Activated CD8-positive, alpha-beta memory T cell treated with anti-CD3 and anti-CD28 coated beads, Interleukin-2, amount 50 U/mL, for 48 hours (primary cell): ENCODE measurements at places on chromosomes 2 and 18.

DNA sequence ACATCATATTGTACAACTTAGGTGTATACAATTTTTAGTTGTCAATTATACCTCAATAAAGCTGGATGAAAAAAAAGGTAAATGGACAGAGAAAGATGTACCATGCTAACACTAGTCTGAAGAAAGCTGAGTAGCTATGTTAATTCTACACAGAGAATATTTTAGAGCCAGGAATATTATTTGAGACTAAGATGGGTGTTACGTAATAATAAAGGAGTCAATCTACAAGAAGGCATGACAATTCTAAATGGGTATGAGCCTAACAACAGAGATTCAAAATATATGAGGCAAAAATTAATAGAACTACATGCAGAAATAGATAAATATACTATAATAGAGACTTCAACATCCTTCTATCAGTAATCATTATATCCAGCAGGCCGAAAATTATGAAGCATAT lies 69.1 kb downstream of the CCDC141 start:
- no peak for DNase-seq

DNA sequence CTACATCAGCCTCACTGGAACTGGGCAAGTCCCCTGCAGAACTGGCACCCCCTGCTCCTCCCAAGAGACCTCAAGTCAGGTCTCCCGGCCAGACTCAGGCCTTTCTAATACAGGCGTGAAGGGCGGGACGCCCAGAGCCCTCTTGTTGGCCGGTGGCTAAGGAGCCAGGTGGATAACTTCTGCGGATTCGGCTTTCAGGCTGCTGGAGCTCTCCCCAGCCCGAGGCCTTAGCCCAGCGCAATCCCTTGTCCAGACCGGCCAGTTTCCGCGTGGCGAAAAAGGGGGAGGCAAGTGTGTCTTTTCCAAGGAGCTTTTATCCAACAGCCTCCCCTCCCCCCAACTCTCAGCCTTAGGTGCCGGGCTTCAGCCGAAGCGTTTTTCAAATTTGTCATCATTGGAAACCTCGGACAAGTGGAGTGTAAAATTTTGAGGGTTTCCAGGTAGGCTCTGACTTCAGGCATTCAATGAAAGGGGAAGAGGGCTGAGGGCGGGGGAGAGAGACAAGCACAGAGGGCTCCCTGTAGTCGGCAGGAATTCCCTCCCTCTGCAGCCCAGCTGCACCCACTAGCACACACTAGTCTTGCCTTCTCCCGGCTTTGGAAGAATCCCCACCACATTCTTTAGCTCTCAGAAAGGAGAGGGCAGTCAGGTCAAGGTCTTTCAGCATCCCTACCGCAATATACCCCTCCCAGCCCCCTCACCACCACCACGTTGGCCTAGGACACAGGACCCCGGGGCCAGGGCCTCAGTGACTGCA lies 9.5 kb upstream of the SATB2 start:
- DNase-seq = no peak

DNA sequence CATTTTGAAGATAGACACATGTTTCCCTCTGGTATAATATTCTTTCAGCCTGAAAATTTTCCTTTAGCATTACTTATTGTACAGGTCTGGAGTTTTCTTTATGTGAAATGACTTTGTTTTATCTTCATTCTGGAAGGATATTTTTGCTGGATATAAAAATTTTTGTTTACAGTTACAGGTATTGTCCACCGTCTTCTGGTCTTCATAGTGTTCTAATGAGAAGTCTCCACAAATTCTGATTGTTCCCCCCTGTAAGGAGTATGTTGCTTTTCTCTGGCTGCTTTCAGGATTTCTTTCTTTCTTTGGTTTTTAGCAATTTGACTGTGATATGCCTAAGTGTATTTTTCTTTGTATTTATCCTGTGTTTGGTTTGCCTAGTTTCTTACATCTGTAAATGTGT lies 15.0 kb downstream of the UBXN4 start:
- no peak for DNase-seq

GRCh38 chr2:147808520-147808919 lies 36.3 kb upstream of the ACVR2A start:
- no peak for DNase-seq

- no peak for DNase-seq
These were observed 32.9 kb upstream of the ITPRID2 start for GRCh38 chr2:181858600-181858999.

DNA sequence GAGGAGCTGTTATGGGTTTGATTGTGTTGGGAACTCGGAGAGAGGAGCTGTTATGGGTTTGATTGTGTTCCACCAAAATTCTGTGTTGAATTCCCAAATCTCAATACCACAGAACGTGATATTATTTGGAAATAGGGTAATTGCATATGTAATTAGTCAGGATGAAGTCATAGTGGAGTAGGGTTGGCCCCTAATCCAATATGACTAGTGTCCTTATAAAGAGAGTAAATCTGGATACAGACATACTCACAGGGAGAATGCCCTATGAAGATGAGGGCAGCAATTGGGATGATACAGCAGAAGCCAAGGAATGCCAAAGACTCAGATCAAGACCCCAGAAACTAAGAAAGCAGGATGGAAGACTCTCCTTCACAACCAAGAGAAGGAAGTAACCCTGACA lies 1023.2 kb upstream of the ZEB2 start:
- no peak for DNase-seq

DNA sequence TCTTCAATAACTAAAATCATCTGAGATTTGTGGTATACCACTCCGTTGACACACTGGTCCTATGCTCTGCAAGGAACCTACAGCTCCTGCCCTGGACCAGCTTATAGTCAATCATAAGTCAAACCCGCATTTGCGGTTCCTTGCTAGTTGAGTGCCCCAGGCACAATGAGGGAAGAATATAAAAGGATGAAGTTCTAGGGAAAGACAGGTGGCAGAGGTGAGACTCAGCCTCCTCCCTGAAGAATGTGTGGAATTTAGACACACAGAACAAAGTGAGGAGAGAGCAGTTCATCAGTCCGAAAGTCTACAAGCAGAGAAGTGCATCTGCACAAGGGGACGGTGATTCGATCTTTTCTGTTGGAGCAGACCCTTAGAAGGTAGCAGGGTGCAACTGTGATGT lies 615.0 kb upstream of the FANCL start:
- DNase-seq = no peak

DNA sequence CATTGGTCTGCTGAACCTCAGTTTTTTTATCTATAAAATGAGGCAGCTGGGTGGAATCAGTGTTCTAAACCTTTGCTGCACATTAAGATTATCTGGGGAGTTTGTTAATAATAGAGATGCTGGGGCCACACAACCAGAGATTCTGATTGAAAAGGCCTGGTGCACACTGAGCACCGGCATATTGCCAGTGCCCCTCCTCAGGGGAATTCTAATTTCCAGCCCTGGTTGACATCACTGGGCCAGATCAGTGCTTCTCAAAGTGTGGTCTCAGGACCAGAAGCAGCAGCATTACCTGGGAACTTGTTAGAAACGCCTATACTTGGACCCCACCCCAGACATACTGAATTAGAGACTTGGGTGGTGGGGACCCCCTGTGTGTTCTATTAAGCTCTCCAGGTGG lies 112.5 kb downstream of the SETBP1 start:
- no peak for DNase-seq

DNA sequence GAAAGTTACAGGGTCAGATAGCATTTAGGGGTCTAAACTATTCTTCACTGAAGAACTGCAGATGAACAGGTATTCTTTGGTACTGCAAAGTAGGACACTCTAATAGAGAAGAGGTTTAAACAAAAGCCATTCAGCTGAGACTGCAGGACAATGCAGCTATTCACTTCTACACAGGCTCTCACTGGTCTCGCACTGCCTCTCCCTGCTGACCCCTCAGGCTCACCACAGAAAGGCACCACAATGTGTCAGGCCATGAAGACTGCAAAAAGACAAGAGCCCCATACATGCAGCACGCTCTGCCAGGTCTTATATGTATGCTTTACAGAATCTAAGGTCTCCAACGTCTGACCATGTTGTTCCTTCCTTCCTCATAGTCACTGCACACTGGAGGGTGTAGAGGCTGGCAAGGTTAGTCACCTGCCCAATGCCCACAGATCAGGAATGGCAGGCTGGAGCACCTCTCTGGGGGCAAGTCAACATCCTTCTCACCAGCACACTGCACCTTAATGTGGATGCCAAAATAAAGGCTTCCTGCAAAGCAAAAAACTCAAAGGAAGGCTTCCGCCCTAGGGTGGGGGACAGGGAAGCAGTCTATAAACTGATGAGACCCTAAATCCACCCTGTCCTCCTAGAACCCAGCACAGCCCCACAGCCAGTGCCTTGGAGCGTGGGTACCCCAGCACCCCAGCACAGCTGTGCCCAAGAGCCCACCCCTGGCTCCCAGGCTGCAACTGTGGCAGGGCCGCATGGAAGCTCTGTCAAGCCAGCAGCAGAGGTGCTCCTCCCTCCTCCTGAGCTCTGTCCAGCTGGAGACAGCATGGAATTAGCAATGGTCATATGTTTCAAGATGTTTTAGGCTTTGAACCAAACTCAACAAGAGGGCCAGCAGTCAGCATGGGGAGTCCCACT lies 10.7 kb upstream of the RNU4ATAC start:
- DNase-seq = no peak

DNA sequence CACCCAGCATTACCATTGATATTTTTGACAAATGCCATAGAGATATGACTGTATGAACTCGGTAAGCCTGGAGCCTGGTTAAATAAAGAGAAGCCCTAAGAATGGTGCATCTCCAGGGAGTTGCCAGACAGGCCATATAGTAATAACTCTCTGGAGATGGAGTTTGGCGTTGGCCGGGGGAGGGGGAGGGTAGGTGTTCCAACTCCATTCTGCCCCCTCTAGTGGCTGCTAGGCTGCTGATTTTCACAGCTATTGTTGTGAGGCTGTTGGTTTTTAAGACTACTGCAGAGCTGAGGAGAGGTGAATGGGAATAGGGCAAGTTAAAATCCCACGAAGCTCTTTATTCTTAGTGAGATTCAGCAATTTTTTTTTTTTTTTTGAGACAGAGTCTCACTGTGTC lies 99.9 kb downstream of the GALNT14 start:
- no peak for DNase-seq

DNA sequence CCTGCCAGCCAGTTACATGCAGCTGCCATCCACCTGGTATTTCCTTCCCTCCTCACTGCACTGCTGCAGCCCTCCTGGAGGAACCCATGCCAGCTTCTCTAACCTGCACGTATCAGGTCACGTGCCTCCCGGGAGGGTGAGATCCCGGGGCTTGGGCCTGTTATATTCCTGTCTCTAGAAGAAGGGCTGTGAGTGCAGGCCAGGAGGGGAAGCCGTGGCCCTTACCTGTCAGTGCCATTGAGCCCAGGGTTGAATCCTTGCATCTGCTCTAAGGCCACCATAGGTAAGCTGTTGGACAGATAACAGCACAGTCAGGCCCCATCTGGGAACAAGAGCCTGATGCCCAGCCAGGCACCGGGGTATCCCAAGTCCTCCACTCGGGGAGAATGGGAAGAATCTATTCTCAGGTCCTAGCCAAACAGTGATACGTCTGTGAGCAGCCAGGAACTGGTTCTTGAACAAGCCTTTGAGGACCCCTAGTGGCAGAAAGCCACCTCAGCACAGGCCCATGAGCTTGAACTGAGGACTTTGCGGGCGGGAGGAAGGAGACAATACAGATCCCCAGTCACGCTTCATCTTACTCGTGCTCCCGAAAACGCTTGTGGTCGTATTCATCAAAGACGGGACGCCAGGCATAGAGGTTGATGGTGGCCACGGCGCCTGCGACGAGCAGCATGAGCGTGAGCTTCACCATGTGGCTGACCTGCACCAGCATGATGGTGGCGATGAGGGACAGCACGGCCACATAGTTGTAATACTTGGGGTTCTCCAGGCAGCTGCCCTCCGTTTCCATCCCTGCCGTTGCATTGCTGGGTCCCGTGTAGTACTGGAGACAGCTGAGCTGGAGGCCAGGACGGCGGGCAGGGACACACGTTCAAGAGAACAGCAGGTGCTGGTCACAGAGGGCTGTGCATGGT lies 34.4 kb downstream of the CENPO start:
- DNase-seq = peak; percentile 76

DNA sequence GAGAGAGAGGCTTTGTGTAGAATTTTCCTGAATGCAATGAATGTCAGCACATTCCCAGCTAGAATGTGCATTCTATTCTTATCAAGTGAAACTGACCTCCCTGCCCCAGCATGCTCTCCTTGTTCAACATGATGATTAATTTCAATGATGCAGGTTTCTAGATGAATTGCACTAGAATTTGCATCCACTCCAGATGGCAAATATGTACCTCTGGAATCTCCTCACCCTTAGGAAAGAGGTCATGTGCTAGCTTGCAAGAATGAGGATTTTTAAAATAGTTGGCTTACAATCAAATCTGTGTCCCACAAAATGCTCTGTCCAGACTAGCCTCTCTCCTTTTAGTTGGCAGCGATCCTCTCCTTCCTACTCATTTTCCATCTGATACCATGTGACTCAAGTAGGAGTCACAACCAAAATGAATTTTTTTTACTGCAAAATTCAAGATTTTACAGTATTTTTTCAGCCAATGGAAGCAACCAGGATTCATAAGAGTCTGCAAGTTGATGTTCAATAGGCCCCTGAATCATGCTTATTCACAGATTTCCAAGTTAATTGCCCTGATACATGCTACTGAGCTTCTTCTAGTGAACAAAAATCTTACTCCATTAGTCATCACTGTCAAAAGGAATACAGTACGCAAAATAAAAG lies 21.0 kb upstream of the STAT4 start:
- no peak for DNase-seq

DNA sequence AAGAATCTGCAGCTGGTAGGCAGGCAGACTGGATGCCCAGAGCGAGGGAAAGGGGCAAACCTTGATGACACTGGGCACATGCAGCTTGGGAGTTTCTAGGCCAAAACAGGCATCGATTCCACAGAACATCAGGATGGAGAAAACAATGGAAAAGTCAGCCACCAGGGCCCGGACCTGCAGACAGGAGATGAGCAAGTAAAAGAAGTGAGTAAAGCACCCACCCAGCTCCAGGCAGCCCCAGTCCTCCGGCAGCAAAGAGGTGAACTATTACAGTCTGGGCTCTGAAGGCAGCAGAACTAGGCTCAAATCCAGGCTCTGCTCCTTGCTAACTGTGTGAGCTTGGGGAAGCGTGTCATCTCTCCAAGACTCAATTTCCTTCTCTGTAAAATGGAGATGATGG lies 36.6 kb downstream of the MTHFD2 start:
- no peak for DNase-seq

DNA sequence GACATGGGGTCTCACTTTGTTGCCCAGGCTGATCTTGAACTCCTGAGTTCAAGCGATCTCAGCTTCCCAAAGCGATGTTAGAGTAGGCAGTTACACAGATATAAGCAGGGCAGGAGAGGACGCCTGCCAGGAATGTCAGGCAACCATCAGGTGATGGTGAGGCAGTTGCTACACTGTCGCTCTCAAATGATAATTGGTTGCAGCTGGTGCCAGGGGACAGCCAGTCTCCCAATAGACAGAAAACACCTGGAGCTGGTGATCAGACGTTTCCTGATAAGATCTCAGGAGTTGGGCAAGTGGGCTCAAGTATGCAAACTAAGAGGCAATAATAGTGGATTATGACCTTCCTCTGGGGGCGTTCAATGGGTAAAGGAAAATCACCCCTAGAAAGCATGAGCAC lies 163.1 kb upstream of the RGPD4 start:
- no peak for DNase-seq

DNA sequence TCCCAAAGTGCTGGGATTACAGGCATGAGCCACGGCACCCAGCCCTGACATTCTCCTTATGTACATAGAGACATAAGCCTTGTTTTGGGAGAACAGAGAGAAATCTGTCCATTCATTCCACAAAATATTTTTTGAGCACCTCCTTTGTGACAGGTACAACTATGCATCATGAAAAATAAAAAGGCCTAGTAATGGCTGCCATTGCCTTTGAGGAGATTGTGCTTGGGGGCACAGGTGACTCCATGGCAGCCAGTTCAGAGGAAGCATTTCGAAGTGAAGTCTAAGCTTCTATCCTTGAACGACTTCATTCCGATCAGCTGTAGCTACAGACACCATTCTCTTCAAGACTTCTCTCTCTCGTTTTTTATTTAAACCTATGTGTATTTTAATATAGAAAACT lies 10.5 kb upstream of the MYCN start:
- no peak for DNase-seq
